Effector CD4-positive, alpha-beta T cell (primary cell): ENCODE measurements at places on chromosomes 2 and 18.

DNA sequence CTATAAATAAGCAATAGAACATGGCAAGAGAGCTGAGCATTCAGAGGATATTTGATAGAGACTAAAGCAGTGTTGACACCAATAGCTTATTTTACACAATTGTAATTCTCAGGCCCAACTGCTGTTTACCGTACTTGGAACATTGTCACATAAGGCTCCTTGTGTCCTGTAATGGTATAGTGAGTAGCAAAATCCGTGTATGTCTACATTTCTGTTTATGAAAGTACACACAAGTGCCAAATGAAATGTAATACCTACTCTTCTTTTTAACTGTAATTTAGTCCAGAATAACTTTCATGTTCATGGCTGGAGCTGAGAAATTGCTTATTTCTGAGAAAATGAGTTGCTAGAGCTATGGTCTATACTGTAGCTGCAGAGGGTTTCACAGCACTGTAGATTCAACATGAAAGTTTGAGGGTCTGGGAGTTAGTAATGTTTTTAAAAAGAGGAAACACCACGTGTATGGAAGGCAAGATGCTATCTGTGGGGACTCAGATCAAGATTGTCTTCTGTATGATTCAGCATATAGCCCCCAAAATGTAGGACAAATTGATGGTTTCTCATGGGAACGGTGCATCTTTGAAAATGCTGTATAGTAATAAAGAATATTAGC, 110.2 kb upstream of the NOSTRIN start:
- no peak for DNase-seq

DNA sequence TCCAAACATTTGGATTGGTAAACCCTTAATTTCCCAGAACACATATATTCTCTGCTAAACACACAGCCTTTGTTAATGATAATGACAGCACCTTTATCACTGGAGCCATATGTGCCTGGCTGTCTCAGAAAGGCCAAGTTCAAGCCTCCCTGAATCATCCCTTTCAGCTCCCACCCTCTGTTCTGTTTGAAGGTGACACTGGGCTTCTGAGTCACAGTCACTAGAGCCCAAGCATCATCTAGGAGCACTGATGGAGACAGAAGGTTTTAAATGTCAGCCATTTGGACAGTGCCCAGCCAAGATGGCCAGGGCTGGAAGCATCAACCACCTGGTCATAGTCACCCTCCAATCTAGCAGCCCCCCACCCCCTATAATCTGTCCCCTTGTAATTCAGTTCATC, 80.6 kb downstream of the NRP2 start:
- DNase-seq: no peak

- DNase-seq: no peak
Observed at GRCh38 chr18:43236921-43237320, 40.4 kb downstream of the SYT4 start.

GRCh38 chr2:212708355-212708754, 169.8 kb upstream of the ERBB4 start:
- DNase-seq: no peak

DNA sequence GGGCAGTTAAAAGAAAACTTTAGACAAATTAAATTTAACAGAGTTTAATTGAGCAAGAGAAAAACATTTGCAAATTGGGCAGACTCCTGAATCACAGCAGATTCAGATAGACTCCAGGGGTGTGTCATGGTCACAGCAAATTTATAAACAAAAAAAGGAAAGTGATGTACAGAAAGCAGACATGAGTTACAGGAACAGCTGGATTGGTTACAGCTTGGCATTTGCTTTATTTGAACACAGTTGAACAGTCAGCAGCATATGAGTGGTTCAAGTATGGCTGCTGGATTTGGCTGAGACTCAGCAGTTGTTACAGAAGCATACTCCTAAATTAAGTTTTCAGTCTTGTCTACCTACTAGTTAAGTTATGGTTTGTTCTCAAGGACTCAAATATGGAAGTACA, 82.3 kb upstream of the NYAP2 start:
- no peak for DNase-seq

DNA sequence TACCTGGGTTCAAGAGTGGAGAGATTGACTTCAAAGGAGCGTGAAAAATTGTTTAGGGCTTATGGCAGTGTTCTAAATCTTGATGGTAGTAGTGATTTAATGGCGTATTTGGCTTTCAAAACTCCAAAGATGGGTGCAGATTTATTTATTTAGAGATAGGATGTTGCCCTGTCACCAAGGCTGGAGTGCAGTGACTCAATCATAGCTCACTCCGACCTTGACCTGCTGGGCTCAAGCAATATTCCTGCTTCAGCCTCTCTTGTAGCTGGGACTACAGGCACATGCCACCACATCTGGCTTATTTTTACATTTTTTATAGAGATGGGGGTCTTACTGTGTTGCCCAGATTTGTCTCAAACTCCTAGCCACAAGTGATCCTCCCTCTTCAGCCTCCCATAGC, 52.5 kb downstream of the FAM117B start:
- DNase-seq: no peak

- no peak for DNase-seq
Observed at GRCh38 chr18:22285361-22286140, 116.2 kb downstream of the GATA6 start.

- no peak for DNase-seq
Observed at GRCh38 chr2:161438598-161438997, 22.5 kb downstream of the TBR1 start.

DNA sequence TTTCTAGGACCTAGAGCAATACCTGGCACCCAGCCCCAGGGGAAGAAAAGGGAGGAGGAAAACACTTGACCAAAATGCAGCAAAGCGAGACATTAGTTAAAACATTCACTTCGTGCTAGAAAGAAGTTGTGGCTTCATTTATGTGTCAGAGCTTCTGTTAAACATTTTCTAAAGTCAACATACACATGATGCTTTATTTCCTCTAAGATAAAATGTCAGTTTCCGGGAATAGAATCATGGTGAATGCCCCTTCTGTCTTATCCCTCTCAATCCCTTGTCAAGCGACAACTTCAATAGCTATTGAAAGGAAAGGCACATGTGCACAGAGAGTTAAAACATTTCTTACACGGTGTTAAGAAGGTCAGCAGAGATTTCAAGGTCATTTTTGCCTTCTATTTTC, 404.6 kb upstream of the CWC22 start:
- DNase-seq: no peak

GRCh38 chr2:176747506-176747905, 465.1 kb upstream of the HNRNPA3 start:
- DNase-seq: no peak

- DNase-seq: no peak
Observed at GRCh38 chr2:68946117-68946516, 6.6 kb downstream of the GKN2 start.

DNA sequence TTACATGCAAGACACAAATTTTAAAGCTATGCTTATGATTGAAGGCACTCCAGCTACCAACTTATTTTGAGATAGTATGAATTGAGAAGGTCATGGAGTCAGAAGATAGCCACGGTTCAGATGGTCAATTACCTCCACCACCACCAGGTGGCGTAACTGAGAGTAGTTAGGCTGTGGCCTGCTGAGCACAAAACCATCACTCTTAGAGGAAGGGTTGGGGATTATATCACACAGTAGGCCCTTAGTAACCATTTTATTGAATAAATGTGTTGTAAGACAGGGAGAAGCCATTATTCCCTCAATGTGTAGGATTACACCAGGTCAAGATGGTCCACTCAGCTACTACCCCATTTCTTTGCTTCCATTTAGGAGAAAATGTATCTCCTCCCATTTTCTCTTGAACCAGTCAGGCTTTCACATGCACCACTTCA, 18.8 kb downstream of the KLHL41 start:
- DNase-seq: peak; percentile 73

- DNase-seq: no peak
Observed at GRCh38 chr2:240872317-240873097, 3.9 kb downstream of the AGXT start.

GRCh38 chr18:3367491-3368091, 82.4 kb upstream of the TGIF1 start:
- no peak for DNase-seq

DNA sequence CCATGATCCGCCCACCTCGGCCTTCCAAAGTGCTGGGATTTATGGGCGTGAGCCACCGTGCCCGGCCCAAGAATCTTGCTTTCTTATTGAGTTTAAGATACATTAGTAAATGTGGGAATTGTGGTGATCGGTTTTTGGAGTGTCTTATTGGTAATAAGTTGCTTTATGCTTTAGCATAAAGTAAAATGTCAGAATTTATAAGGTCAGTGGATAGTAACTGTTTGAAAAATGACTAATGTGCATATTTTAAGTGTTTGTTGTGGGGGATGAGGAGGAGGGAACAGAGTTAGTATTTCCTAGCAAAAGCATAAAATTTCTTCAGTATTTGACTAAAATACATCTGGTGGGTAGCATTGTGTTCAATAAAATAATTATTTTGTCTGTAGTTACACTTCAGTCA, 77.4 kb downstream of the SLC39A10 start:
- no peak for DNase-seq

GRCh38 chr2:227607941-227608340, 6.7 kb downstream of the SCYGR3 start:
- DNase-seq: no peak

GRCh38 chr2:167471734-167472133, 583.5 kb downstream of the XIRP2 start:
- DNase-seq: no peak

GRCh38 chr2:66582987-66583880, 148.3 kb downstream of the MEIS1 start:
- no peak for DNase-seq

DNA sequence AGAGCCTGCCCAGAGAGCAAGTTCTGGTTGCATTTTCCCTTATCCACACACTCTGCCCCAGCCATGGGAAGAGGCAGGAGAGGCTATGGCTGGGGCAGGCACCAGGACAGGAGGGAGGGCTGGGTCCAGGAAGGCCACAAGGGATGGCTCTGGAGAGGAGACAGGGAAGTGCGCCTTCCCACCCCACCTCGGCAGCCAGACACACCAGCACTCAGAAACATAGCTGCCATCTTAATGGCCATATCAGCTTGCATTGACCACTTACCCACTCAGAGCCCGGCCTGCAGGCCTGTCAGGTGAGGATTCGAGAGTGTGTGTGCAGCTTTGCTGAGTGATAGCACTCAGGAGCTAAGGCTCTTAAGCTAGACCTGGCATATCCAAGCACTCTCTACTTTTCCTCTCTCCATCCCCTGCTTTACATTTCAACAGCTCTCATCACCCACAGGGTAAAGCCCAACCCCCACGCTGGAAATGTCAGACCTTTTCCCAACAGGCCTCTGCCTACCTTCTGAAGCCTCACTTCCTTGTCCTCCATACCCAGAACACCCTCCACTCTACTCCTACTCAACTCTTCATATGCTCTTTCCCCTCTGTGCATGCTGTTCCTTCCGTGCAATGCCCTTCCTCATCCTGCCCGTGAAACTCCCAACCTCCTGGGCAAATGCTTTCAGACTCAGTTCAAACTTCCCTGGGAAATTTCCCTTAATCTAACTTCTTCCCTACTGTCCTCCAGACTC, 147.9 kb downstream of the TNS1 start:
- DNase-seq: no peak

DNA sequence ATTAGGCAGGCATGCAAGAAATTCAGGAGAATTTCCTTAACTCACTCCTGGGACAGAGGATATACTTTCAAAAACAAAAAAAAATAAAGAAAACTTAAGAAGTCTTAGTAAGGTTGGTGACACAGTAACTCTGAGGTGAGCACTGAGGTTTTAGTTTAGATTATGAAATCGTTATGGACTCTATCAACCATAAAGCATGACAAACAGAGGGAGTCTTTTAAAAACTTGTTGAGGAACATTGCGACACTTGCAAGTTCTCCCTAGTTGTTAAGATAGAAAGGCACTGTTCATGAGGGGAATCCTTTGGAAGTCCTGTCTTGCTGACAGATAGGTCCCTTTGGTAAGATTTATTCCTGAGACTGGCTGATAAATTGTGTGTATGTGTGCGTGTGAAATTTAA, 194.3 kb upstream of the ERBB4 start:
- no peak for DNase-seq

GRCh38 chr18:50928551-50928950, 39.3 kb upstream of the ELAC1 start:
- DNase-seq: no peak

- no peak for DNase-seq
Observed at GRCh38 chr18:7617738-7618422, 50.8 kb downstream of the PTPRM start.

DNA sequence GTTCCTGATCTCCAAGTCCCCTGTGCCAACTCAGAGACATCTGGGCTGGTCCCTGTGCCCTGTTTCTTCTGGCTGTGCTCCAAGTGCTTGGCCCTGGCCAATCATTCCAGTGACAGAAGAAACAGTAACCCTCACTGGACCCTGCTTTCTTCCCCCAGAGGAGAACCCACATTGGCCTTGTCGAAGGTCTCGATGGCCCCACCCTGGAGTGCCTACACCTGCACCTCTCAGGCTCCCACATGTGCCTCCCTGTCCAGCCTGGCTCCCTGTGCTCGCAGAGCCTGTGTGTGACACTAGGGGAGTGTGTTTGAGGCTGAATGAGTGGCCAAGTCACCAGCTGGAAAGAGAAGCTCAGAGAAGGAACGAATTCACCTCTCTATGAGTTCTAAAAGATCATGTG, 5.9 kb upstream of the MAL start:
- no peak for DNase-seq

DNA sequence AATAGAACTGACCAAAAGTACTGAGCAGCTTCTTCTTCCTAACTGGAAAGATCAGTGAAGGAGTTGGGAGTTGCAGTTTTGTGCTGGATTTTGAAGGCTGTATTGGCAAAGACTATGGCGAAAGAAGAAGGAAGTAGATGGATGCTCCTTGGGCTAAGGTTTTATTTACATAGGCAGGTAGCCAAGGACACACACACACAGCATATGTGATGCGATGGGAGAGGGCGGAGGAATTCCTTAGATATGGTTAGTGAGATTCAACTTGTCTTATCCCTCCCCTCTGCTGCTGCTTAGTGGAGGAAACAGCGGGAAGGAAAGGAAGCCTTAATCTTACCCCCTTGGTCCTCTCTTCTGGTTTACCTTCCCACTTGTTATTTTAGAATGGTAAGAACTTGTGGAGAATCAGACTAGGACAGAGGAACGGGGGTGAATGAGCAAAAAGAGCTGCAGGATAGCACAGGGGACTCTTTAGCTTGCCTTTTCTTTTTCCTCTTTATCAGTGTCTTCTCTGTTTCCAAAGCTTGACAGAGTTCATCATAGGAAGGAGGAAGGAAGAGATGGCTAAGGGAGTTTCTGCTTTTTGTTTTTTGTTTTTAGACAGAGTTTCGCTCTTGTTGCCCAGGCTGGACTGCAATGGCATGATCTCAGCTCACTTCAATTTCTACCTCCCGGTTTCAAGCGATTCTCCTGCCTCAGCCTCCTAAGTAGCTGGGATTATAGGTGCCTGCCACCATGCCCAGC, 87.9 kb downstream of the OSBPL6 start:
- no peak for DNase-seq

GRCh38 chr2:57373530-57373929, 673.1 kb upstream of the VRK2 start:
- no peak for DNase-seq

- DNase-seq: peak; percentile 17
Observed at GRCh38 chr2:198054299-198054698, 249.9 kb downstream of the PLCL1 start.

GRCh38 chr2:219118504-219118903, 42.1 kb downstream of the NHEJ1 start:
- DNase-seq: no peak
